CD8-positive, alpha-beta memory T cell (primary cell): ENCODE measurements at places on chromosomes 13 and 19. TPM values are rescaled to one million over a fixed set of nuclear protein-coding genes. Genes with fewer than 3 reads are reported as not detected.

Gene MEGF8
- total RNA-seq, result 10.6 TPM

Gene LHFPL6
- total RNA-seq, result 6.4 TPM

Gene ITGBL1
- total RNA-seq, result not detected

Gene WDR87
- not detected for total RNA-seq

Gene ADM5
- total RNA-seq, result 6.9 TPM

Gene RYR1
- total RNA-seq, result 1.4 TPM

Gene SIGLEC5
- not detected for total RNA-seq

Gene GIPC1
- total RNA-seq, result 32.7 TPM

Gene PSG3
- total RNA-seq, result not detected

Gene B9D2
- 9.7 TPM for total RNA-seq

Gene LRG1
- not detected for total RNA-seq

Gene FCGBP
- 7.0 TPM for total RNA-seq

Gene DOCK6
- total RNA-seq, result 3.5 TPM

Gene HSD17B14
- 0.18 TPM for total RNA-seq

Gene GPR12
- not detected for total RNA-seq

Gene ZNF878
- total RNA-seq, result 0.72 TPM

Gene ABCC4
- total RNA-seq, result 12.5 TPM

Gene OR1M1
- not detected for total RNA-seq

Gene NMRK2
- total RNA-seq, result not detected

Gene MEIS3
- total RNA-seq, result not detected

Gene SHISA7
- total RNA-seq, result not detected

Gene PRODH2
- not detected for total RNA-seq

Gene DKKL1
- total RNA-seq, result not detected

Gene RFPL4AL1
- not detected for total RNA-seq
